ENCODE measurements at places on chromosomes 3 and 15.

DNA sequence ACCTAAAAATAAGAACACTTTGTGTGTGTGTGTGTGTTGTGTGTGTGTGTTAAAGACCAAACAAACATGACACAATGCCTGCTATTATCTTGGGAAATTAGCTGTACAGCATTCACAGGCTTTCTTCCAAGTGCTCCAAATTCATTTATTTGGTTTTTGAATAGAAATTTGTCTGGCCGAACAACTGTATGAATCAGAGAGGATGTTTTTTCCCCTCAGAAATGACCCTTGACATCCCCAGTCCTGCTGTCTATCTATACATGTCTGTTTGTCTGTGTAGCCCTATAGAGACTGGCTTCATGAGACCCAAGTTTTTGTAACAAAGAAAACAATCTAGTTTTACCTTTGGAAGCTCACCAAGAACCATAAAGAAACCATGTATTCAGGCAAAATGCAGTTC is 549.8 kb downstream of the NSUN3 start:
- H3K4me3 ChIP-seq: no peak overlapping the region
- no peaks in the 10 kb centered on the region for H3K27me3 ChIP-seq
- no peak overlapping the region for H3K27ac ChIP-seq
- no peaks in the 10 kb centered on the region for H3K36me3 ChIP-seq
- H3K4me1 ChIP-seq: no peaks in the 10 kb centered on the region

DNA sequence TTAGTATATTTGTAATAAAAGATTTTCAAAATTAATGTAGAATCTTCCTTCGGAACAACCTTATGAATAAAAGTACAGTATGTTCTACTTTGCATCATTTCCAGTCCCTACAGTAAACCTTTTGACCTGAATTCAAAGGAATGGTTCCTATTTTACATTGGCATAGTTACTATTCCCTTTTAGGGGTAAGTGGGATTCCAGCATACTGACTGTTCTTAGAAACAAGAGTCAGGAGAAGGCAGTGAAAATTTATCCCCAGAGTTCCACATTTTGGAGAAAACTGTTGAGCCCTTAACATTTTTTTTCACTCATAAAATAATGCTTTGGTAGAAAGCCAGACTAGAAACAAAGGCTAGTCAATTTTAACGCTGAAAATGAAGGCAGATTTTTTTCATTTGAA is 78.1 kb downstream of the P3H2 start:
- peaks cover 39% of the 10 kb centered on the region for H3K4me1 ChIP-seq
- H3K36me3 ChIP-seq: no peaks in the 10 kb centered on the region
- H3K27me3 ChIP-seq: no peaks in the 10 kb centered on the region
- no peak for DNase-seq
- H3K27ac ChIP-seq: no peak overlapping the region

DNA sequence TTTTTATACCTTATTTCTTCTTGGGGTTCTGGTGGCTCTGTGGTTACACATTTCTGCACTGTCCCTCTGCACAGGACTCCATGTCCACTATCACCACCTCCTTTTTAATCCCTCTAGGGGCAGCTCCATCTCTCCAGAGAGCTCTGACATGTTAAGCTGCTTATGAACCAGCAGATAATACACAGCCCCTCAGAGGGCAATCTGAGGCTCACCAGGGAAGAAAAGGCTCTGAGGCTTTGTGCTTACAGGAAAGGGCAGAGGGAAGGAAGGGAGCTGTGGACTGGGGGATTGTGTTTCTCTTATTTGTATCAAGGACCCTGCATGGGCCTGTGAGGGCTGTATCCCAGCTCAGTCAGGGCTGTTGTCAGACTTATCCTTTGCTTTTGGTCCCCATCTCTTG is 164.5 kb downstream of the EPHB1 start:
- no peak overlapping the region for H3K4me3 ChIP-seq
- no peaks in the 10 kb centered on the region for H3K4me1 ChIP-seq
- no peaks in the 10 kb centered on the region for H3K36me3 ChIP-seq
- no peaks in the 10 kb centered on the region for H3K27me3 ChIP-seq
- no peak overlapping the region for H3K27ac ChIP-seq

DNA sequence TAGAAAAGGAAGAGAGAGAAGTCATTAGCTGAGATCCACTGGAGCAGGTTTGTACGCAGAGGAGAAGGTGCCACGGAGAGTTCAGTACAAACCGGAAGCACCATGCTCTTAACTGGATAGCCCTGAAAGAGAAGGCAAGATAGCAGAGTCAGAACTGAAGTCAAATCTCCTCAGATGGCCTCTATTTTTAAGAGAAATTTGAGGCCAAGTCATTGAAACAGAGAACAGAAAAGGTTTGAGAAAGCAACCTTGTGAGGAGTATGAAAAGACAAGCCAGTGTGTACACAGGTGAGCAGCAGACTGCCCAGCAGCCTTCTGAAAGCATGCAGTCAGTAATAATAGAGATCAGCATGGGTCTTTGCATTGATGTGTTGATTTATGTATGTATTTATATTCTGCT is 66.1 kb upstream of the SPRED1 start:
- DNase-seq: no peak
- no peak overlapping the region for H3K27ac ChIP-seq

- no peaks in the 10 kb centered on the region for H3K27me3 ChIP-seq
- no peak for DNase-seq
- peaks cover 11% of the 10 kb centered on the region for H3K4me1 ChIP-seq
- peak overlapping the region; percentile 7 for H3K27ac ChIP-seq
- no peak overlapping the region for H3K4me3 ChIP-seq
- no peaks in the 10 kb centered on the region for H3K36me3 ChIP-seq
Observed at GRCh38 chr3:188817935-188818269, 353.9 kb upstream of the TPRG1 start.

- H3K27ac ChIP-seq: peak overlapping the region; percentile 93
- no peaks in the 10 kb centered on the region for H3K27me3 ChIP-seq
- H3K4me3 ChIP-seq: peak overlapping the region; percentile 93
- H3K4me1 ChIP-seq: peaks cover 33% of the 10 kb centered on the region
Observed at GRCh38 chr15:101252836-101253235, 988 bp upstream of the CHSY1 start.

DNA sequence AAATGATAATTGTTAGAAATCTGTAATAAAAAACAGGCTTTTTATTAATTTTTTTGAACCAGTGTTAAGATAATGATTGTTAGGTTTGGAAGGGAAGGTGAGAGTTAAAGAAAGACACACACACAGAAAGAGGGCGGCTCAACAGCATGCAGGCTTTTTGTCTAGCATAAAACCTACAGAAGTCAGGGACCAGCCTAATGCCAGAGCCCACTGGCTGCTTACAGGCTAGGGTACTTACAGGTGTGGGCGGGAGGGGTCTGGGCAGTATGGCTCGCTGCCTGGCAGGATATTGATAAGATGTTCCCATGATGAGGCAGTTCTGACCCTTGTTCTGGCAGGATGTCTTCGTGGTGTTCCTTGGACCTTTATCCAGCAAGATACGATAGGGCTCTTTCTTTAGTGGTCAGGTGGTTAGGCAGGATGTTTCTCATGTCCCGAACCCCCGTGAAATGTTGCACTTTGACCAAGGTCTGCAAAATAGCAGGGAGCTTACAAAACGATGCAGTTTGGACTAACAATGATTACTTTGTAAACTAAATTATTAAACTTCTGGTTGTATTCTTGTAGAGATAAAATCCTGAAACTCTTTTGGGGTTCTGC is 84.7 kb downstream of the DCUN1D1 start:
- H3K27ac ChIP-seq: peak overlapping the region; percentile 38
- H3K4me1 ChIP-seq: no peaks in the 10 kb centered on the region
- no peak overlapping the region for H3K4me3 ChIP-seq

DNA sequence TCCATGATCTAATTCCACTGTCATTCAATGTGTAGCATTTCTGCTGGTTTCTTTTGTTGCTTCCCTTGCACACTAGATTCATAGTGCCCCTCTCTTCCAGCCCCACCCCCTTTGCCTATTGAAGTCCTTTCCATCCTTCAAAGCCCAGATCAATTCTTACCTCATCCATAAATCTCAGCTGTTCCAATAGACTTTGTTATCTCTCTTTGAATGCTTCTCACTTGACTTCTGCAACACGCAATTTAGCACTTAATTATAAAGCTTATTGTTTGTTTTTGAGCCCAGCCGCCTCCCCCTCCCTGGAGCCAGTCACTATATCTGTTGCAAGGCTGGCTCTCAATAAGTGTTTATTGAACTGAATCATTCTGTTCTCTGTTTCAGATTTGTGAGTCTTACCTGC is 174.6 kb upstream of the TBL1XR1 start:
- peak; percentile 11 for DNase-seq
- no peaks in the 10 kb centered on the region for H3K36me3 ChIP-seq
- no peak overlapping the region for H3K4me3 ChIP-seq
- no peaks in the 10 kb centered on the region for H3K4me1 ChIP-seq
- H3K27ac ChIP-seq: no peak overlapping the region

- peaks cover 4% of the 10 kb centered on the region for H3K4me1 ChIP-seq
- H3K4me3 ChIP-seq: no peak overlapping the region
- H3K36me3 ChIP-seq: no peaks in the 10 kb centered on the region
- no peaks in the 10 kb centered on the region for H3K27me3 ChIP-seq
Observed at GRCh38 chr15:48945386-48945785, 18.3 kb downstream of the SHC4 start.

GRCh38 chr15:25693321-25694238 is 169.5 kb downstream of the ATP10A start:
- no peak overlapping the region for H3K27ac ChIP-seq
- DNase-seq: peak; percentile 52
- H3K4me3 ChIP-seq: no peak overlapping the region
- H3K27me3 ChIP-seq: no peaks in the 10 kb centered on the region

DNA sequence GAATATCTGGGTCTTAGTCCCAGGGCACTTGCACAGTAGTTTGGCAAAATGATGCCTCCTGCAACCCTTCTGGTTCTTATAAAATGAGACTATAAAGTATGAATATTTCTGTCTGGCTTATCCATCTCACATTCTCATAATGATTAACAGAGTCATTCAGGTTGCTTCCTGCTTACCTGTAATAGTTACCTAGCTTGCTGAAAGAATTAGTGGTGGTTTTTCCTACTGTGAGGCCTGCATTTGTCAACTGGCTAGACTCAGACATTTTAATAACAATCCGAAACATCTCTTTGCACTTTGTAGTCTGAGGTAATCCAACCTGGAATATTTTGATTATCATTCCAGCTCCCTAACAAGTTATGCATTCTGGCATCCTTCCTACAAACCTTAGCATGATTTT is 75.6 kb upstream of the POU1F1 start:
- no peak for DNase-seq
- H3K27ac ChIP-seq: peak overlapping the region; percentile 41
- H3K4me3 ChIP-seq: no peak overlapping the region
- no peaks in the 10 kb centered on the region for H3K36me3 ChIP-seq
- no peaks in the 10 kb centered on the region for H3K27me3 ChIP-seq

DNA sequence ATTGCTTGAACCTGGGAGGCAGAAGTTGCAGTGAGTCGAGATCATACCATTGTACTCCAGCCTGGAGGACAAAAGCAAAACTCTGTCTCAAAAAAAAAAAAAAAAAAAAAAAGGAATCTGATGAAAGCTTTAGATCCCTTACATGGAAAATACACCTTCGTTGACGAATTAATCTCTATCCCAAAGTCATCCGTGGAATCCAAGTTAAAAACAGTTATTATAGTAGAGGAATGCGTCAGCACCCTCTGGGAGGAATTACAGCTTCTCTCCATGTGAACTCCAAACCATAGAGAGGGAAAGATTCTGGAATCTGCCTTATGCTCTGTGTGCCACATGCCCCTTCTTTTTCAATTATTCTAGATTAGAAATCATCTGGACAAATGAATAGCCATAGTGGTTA is 192.3 kb upstream of the C2CD4B start:
- H3K4me1 ChIP-seq: no peaks in the 10 kb centered on the region
- no peaks in the 10 kb centered on the region for H3K36me3 ChIP-seq
- no peak for DNase-seq
- H3K4me3 ChIP-seq: no peak overlapping the region

GRCh38 chr3:119161240-119161639 is 12.2 kb upstream of the UPK1B start:
- DNase-seq: no peak
- H3K27me3 ChIP-seq: no peaks in the 10 kb centered on the region
- H3K36me3 ChIP-seq: no peaks in the 10 kb centered on the region

- H3K27ac ChIP-seq: no peak overlapping the region
- H3K36me3 ChIP-seq: no peaks in the 10 kb centered on the region
Observed at GRCh38 chr15:59059076-59059597, 45.8 kb upstream of the CCNB2 start.

DNA sequence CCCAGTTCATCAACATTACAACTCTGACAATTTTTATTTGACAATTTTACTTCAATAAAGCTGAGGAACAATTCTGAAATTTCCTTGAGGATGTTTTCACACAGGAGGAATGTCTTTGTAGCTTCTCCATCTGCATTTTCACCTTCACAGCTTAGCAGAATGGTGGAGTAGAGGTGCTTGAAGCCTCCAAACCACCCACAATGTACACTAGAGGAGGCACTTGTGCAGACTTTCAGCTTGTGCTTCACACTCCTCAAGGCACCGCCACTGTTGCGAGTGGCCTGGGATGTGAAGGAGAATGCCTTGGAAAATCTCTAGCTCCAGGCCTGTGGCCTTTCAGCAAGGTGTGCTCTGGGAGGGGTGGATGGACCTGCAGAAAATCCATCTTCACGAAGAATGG is 181.9 kb downstream of the EPHB1 start:
- H3K27ac ChIP-seq: no peak overlapping the region
- no peaks in the 10 kb centered on the region for H3K4me1 ChIP-seq
- H3K36me3 ChIP-seq: no peaks in the 10 kb centered on the region

- no peaks in the 10 kb centered on the region for H3K36me3 ChIP-seq
- no peak overlapping the region for H3K27ac ChIP-seq
- DNase-seq: no peak
- H3K27me3 ChIP-seq: no peaks in the 10 kb centered on the region
- no peaks in the 10 kb centered on the region for H3K4me1 ChIP-seq
Observed at GRCh38 chr15:50307799-50308198, 42.3 kb upstream of the HDC start.

GRCh38 chr3:108099244-108099643 is 8.4 kb upstream of the CD47 start:
- no peak for DNase-seq
- no peaks in the 10 kb centered on the region for H3K27me3 ChIP-seq
- H3K27ac ChIP-seq: no peak overlapping the region
- H3K4me1 ChIP-seq: no peaks in the 10 kb centered on the region
- H3K36me3 ChIP-seq: no peaks in the 10 kb centered on the region

DNA sequence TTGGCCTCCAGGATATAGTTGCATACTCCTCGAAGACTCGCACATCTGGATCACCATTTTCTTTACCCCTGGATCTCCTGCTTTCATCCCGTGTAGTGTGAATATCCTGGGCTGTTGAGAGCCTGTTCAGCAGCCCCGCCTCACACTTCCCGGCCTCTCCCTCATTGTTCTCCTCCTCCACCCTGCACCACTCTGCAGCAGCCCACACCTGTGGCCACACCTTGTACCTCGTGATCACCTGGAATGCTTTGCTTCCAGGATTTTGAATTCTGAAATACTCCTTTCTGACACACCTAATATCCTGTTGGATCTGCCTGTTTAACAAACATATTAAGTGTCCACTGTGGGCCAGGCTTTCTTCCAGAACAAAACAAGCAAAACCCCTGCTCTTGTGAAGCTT is 14.4 kb downstream of the ABHD17C start:
- H3K4me1 ChIP-seq: no peaks in the 10 kb centered on the region
- H3K27ac ChIP-seq: peak overlapping the region; percentile 44
- H3K36me3 ChIP-seq: no peaks in the 10 kb centered on the region
- no peak overlapping the region for H3K4me3 ChIP-seq
- no peaks in the 10 kb centered on the region for H3K27me3 ChIP-seq

GRCh38 chr3:8713901-8714759 is 19.5 kb upstream of the CAV3 start:
- H3K27me3 ChIP-seq: no peaks in the 10 kb centered on the region
- no peaks in the 10 kb centered on the region for H3K36me3 ChIP-seq
- DNase-seq: no peak
- H3K4me3 ChIP-seq: no peak overlapping the region
- no peak overlapping the region for H3K27ac ChIP-seq
- no peaks in the 10 kb centered on the region for H3K4me1 ChIP-seq
